Activated gamma-delta T cell treated with Interleukin-2 at 50 U/mL for 16 hours (primary cell): ENCODE measurements at places on chromosomes 3 and 15.
A peak's percentile ranks its signal among the peaks of the same experiment; 100 is the strongest.

GRCh38 chr3:4043867-4044575, 244.8 kb downstream of the LRRN1 start:
- DNase-seq: no peak

DNA sequence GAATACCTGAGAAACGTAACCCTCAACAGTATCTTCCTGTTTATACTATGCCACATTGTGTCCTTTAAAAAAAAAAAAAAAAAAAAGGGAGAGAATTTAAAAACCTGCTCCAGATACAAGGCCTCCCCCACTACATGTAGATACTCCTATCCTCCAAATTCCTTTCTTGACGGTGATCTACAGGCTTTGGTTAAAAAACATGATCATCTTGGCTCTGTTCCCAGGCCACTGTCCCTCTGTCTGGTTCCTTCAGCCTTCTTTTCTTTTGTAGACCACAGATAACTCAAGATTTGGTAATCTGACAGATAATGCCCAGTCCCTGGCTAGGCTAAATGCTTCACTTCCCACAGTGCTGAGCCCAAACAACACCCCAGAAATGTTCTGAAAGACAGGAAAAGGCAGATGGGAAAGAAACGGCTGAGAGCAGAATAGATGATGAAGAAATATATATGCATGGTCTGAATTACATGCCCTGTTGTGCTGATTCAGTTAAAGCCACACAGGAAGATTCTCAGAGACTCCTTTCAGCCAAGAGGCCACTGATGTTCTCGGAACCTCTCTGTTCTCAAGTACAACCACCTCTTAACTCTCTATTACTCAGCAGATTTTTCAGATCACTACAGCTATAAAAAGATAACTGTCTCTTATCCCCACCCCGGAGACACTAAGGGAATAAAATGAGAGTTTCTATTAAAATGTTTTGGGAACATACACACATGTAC, 48.3 kb downstream of the NPTN start:
- no peak for DNase-seq

DNA sequence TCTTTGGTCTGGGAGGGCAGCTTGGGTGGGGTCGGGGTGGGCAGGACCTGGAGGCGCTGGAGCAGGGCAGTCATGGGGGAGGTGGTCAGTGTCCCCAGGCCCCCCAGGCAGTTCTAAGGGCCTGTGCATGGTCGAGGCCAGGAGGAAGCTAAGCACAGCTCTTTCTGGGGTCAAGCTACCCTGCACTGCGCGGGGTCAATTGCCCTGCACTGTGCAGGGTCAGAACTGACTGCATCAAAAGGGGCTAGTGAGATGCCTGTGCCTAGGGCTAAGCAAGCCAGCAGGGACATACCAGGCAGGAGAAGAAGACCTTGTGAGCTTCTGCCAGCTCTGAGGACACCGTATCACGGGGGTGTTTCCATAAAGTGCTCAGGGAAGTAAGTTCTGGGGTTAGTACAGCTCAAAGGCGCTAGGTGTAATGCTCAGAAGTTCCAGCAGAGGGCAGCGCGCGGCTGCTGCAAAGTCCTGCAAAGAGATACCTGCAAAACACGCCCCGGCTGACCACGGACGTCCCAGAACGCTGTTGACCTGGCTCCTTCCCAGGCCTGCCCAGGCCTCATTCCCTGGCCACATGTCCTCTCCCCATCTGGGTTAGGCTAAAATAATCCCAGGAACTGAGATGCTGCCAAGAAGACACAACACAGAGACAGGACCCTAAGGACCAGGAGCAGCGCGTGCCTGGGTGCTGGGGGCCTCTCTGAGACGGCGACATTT, 18.8 kb upstream of the IQSEC1 start:
- DNase-seq: peak; percentile 81

DNA sequence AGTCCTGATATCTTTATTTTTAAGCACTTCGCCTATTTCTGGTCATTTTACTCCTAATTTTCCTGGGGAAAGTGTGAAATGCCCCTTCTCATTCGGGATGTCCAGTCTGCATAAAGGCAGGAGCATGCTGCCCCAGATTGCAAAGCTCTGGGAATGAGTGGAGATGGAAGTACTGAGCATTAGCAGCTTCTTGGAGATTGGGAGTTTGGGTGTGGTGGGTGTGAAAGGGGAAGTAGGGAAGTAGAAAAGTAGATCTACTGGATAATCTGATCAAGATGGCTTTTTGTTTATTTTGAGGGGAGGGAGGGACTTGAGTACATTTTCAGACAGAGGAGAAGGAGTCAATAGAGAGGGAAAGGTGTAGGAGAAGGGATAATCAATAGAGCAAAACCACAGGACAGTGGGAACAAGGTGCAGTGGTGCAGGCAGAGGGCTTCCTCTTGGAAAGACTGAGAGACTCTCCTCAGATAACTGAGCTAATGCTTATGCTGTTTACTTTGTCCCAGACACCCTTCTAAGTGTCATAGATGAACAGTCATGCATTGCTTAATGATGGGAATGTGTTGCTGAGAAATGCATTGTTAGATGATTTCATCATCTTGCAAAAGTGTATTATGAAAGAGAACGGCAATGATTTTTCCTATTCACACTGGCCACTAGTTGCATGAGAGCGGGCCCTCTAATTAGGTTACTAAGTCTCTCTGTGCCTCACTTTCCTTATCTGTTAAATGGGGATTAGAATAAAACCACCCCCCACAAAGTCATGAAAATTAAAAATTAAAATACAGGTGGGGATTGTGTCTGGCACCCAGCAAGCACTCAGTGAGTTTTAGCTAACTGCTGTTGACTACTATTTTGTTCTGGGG, 45.5 kb downstream of the PHLDB2 start:
- no peak for DNase-seq

DNA sequence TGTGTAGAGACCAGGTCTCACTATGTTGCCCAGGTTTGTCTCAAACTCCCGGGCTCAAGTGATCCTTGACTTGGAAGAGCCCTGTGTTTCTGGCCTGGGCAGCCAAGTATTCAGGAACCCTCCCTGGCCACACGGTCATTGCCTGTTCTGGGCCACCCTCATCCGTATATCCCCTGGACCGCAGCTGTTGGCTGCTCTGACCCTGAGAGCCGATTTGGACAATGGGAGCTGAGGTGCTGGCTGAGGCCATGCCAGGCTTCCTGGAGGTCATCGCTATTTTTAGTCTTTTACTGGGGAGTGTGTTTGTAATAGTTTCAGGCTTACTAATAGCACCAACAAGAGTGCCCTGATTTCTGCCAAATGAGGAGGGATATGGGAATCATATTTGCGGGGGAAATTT, 60.7 kb downstream of the ADAMTS7 start:
- no peak for DNase-seq

DNA sequence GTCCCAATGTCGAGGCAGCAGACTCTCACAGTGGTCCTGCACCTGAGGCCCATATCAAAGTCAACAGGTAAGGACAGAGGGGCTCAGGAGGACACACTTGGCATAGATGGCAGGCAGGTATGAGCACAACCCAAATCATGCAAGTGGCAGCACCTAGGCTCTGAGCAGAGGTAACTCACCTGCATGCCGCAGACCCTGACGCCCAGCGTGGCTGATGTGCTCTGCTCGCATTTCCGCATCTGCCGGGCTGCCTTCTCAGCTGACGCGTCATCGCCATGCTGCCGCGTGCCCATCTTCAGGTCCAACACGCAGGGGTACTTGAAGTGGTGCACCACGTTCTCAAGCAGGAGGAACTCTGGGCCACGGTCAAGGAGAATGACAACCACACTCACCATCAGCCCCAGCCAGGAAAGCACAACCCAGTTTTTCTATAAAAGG, 4.2 kb upstream of the GMPPB start:
- DNase-seq: no peak

GRCh38 chr3:47573190-47574172, 5.2 kb downstream of the CSPG5 start:
- DNase-seq: no peak
